ENCODE measurements at places on chromosomes 12 and 14.

DNA sequence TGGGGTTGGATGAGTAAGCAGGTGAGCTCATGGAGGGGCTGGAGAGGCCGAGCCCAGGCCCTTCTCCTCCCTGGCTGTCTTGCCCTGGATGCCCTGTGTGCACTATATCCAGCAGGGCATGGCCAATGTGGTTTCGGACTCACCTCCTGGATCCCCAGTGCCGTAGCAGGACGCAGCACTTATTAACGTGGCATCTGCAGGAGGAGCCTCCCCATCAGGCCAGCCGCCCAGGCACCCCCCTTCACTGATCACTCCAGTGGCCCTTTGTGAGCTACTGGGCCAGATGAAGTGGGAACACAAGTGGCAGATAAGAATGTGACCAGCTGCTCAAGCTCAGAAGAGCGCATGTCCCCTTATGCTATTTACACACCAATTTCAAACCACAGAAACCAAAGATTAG lies 43.1 kb upstream of the DICER1 start:
- DNase-seq: no peak

DNA sequence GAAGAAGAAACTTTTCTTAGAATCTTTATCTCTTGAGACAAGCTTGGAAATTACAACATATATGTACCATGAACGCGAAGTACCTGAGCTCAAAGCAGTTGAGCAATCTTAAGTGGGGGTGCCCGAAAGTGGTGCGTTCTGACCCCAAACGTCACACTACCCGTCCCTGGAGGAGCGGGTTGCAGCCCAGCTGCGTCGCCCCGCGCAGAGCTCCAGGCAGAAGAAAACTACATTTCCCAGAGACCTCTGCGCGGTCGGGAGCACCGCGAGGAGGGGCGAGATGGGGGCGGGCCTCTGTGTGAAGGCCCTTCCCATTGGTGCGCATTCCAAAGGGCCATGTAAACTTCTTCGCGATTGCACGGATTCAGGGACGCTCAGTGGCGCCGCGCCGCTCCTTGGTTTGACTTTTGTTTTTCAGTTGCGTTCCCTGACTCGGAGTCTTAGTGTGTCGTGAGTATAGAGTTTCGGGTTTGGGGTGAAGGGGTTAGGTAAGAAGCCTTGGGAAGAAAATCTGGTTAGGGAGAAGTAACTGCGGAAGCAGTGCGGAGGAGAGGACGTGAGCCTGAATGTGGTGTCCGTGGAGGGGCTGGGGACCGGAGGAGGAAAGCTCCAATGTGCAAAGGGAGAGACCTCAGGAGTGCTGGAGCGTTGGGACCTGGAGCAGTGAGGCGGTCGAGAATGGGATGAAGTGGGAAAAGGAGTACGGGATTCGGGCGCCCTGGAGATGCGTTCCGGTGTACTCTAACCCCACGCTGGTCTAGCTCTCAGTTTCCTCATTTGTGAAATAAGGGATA lies at the start of gene CCDC77:
Gene CCDC77 (plus strand): TSS at position 410 of the 794 bp plus-strand sequence. CDS start 7,740 bp downstream, outside the sequence.
- peak; percentile 94 for DNase-seq

GRCh38 chr14:75559451-75560222 lies 18.8 kb upstream of the FLVCR2 start:
- DNase-seq: peak; percentile 53

DNA sequence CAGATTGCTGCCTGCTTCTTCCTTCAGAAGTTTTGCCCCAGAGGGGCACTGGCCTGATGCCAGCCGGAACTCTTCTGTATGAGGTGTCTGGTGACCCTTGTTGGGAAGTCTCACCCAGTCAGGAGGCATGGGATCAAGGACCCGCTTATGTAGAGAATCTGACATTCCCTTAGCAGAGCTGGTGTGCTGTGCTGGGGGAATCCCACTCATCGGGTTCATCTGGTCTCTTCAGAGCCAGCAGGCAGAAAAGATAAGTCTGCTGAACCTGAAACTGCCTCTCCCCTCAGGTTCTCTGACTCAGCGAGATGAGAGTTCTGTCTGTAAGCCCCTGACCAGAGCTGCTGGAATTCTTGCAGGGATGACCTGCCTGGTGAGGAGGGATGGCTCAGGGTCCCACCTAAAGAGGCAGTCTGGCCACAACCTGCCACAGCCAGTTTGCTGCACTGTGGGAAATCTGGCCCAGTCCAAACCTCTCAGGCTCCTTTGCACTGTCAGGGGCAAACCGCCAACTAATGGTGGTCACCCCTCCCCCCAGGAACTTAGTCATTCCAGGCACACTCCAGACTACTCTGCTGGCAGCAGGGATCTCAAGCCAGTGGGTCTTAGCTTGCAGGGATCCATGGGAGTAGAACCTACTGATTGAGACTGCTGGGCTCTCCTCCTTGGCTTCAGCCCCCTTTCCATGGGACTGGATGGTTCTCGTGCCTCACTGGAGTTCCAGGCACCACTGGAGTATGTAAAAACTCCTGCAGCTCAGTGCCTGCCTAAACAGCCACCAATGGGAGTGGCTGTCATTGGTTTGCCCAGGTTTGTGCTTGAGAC lies 4.1 kb downstream of the CLEC2D start:
- DNase-seq: peak; percentile 56

DNA sequence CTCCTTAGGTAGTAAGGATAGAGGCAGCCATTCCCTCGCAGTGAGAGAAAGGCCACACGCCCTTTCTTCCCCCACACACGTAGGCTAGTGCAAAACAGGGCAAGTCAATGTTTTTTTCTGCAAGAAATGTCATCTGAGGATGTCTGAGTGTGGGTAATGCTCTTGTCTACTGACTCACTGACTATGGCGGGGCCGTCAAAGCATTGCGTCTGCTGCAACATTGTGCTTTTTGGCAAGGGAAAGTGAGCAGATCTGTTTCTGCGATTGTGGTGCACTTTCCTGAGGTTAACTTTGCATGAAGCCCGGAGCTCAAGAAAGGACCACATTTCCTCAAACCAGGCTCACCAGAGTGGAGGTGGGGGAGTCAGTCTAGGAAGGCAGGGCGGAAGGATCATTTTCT lies 181.6 kb upstream of the GZMB start:
- no peak for DNase-seq

GRCh38 chr14:49893309-49894213 lies 679 bp downstream of the ARF6 start:
- peak; percentile 41 for DNase-seq

DNA sequence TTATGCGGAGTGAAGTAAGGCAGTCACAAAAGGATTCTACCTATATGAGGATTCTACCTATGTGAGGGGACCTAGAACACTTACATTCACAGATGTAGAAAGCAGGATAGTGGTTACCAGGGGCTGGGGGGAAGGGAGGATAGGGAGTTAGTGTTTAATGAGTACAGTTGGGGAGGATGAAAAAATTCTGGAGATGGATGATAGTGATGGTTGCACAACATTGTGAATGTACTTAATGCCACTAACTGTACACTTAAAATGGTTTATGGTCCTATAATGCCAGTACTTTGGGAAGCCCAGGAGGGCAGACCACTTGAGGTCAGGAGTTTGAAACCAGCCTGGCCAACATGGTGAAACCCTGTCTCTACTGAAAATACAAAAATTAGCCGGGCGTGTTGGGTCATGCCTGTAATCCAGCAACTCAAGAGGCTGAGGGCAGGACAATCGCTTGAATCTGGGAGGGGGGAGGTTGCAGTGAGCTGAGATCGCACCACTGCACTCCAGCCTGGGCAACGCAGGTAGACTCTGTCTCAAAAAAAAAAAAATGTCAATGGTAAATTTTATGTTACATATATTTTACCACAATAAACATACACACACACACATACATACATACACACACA lies 25.4 kb downstream of the SVOP start:
- no peak for DNase-seq

DNA sequence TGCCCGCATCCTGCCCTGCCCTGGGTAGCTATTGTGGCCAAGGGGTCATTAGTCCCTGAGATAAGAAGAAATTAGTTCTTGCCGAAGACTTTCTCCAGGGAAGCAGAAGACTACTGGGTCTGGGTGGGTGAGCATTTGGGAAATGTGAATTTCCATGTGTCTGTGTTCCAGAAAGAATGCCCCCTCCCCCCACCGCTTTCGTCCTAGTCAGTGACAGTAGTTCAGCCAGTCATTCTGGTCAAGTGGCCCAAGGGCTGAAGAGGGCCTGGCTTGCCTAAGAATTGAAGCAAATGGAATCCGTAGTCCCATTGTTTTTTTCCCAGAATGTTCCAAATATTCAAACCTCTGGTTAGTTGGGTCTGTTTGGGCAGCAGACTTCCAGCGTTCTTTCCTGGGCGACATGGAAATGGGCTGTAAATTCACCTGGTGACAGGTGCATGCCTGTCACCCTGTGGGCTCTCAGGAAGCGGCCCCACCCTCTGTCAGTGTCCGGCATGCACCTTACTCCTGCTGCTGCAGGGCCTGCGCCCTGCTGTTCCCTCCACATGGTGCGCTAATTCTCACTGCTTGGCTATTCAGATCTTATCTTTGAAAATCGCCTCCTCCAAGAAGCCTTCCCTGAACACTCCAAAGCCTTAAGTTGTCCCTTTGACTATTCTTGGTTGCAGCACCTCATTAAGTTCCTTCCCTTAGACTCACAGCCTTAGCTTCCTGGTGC lies 1.4 kb upstream of the RFLNA start:
- DNase-seq: no peak

GRCh38 chr12:30500532-30500931 lies 195.1 kb downstream of the IPO8 start:
- no peak for DNase-seq

- peak; percentile 44 for DNase-seq
These were observed 1108.8 kb upstream of the SEL1L start for GRCh38 chr14:82642425-82642824.

GRCh38 chr14:42437809-42438208 lies 831.1 kb downstream of the LRFN5 start:
- DNase-seq: no peak

DNA sequence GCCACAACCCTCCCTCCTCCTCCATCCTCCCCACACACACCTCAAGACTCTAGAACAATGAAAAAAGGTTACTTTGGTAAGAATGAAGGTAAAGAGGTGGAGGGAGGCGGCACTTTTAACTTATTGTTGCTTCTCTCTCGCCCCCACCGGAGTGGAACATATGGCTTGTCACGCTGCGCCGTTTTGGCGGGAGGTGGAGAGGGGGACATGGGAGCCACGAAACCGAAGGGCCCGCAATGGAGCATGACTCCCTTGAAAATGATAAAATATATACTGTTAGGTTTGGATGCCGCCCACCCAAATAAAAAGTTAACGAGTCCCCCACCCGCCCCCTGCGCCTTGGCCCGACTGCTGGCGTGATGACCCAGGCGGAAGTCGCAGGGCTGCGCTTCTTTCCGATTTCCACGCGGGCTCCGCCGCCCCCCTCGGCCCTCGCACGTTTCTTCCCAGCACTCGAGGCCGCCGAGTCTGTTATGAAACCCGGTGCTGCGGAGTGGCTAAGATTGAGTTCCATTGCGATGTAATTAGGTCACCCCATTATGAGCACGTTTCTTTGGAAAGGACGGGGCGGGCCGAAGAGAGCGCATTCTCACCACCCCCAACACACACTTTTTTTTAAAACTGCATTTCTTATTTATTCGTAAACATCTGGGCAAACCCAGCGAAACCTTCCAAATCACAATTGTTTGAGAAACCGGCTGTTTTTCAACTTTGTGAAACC lies 1.4 kb upstream of the ZFP36L1 start:
- DNase-seq: peak; percentile 89
